ENCODE measurements at places on chromosomes 1 and 21. TPM values are rescaled to one million over a fixed set of nuclear protein-coding genes. Genes with fewer than 3 reads are reported as not detected.
A peak's percentile ranks its signal among the peaks of the same experiment; 100 is the strongest.

The SAMD13 gene
- 1.5 TPM for total RNA-seq

The RPS6KC1 gene
- 14.0 TPM for total RNA-seq

The TLR5 gene
- 0.53 TPM for total RNA-seq

The PGLYRP3 gene
- total RNA-seq: not detected

The KLF17 gene
- not detected for total RNA-seq

The RHCE gene
- total RNA-seq: not detected

The FAM110D gene
- 4.1 TPM for total RNA-seq

DNA sequence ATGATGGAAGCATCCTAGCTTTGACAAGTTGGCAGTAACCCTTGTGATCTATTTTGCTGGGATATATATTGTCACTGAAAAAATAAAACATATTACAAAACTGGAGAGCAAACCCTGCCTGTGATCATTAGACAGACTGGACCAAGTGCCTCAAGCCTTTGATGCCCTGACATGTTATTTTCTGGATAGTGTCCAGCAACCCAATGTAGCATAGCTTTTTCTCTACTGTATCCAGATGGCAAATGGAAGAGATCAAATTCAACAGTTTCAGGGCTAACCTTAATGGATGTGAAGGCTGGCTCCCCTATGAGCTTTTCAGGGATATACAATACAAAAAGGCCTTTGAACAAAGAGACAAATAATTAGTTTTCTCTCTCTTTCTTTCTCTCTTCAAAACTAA is 25.1 kb downstream of the WARS2 start:
- no peak for DNase-seq

GRCh38 chr1:87902830-87903229 is 574.1 kb downstream of the LMO4 start:
- no peak for DNase-seq

DNA sequence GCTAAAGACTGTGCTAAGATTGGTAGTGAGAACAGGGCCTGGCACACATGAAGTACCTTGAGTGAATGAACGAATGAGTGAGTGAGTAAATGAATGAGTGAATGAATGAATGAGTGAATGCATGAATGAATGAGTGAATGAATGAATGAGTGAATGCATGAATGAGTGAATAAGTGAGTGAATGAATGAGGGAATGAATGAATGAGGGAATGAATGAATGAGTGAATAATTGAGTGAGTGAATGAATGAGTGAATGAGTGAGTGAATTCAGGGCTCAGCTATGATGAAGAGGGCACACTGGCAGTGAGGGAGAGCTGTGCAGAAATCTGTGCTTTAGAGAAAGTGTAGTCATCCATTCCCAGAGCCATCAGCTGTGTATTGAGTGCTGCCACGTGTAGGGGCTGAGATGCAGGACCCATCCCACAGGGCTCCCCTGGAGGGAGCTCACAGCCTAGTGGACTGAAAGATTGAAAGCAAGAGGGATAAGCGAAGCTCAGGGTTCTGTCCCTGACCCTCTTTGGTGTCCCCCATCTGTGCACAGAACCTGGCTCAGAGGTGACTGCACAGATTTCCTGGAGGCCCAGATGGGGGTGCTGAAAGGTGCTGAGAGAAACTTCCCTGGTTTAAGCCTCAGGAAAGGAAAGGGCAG is 217.9 kb upstream of the VAMP3 start:
- no peak for DNase-seq

DNA sequence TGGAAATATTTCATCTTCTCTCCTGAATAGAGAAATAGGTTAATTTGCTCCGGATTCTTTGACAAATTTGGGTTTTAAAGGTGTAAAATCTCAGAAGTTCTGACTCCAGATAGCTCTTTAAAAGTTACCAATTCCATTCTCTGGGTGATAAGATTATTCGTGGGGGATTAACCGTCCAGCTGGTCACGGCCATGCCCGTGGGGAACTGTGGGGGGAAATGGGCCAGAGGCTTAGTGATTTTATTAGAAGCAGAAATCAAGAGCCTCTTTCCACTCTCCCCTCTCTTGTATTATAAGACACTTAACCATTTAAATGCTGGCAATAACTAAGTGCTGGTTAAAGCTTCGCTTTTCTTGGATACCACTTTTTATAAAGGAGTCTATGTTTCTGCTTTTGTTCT is 376.4 kb upstream of the KAZN start:
- DNase-seq: no peak

DNA sequence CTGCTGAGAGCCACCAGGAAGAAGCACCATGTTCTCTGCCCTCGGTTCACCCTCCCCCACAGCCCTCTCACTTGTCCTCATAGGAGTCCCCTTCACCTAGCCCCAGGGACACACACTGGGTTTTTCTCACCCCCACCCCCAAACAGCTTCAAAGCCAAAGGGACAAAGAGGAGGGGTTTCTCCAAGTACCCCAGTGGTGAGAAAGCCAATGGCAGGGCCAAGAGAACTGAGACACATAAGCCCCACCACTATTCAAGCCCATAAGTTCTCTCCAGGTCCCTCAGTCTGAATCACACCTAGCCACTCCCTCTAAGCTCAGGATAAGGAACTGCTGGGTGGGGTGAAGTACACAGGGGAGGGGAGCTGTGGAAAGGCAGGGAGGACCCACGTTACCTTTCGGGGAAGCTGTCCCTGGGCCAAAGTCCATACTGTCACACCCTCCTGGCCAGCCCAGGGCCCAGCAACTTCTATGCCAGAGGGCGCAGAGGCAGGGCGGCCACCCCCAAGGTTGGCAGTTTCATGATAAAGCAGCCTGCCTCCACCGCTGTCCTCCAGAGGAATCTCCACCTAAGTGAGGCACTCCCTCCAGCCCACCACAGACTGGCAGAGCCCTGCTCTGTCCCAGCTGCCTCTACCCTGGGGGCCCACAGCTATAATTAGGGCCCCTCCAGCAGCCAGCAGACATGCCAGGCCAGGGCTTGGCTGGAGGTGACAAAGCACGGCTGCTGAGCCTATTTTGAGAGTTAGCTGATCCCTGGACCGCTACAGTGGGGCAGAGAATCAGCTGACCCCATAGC is 39.0 kb upstream of the PPP1R15B start:
- DNase-seq: no peak

DNA sequence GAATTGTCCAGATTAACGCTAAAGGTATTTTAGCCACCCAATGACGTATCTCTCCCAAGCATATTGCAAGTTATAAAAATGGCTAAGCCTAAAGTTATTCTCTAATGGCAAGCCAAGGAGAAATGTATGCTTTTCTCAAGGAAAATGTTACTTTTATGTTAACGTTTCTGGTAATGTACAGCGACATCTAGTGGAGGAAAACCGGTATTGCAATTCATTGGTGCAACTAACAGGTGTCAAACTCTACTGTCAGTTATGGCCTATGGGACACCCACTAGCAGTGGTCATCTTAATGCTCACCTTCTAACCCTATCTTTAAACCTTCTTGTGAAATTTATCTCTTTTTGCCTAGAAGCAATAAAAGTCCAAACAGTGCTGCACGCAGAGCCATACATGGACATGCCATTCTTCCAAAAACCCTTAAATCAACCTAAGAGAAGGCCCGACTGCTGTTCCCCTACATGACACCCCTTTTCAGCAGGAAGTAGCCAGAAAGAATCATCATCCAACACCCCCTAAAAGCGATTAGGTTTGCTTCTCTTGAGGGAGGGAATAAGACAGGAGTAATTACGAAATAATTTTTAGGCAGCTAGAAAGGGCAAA is 68.7 kb upstream of the LRIF1 start:
- DNase-seq: peak; percentile 16

GRCh38 chr1:157249326-157249725 is 111.1 kb upstream of the ETV3 start:
- no peak for DNase-seq

GRCh38 chr21:36200081-36200561 is 43.5 kb downstream of the DOP1B start:
- no peak for DNase-seq

GRCh38 chr1:176786274-176786673 is 323.3 kb downstream of the PAPPA2 start:
- DNase-seq: no peak

GRCh38 chr1:236089046-236089773 is 24.3 kb upstream of the NID1 start:
- no peak for DNase-seq

DNA sequence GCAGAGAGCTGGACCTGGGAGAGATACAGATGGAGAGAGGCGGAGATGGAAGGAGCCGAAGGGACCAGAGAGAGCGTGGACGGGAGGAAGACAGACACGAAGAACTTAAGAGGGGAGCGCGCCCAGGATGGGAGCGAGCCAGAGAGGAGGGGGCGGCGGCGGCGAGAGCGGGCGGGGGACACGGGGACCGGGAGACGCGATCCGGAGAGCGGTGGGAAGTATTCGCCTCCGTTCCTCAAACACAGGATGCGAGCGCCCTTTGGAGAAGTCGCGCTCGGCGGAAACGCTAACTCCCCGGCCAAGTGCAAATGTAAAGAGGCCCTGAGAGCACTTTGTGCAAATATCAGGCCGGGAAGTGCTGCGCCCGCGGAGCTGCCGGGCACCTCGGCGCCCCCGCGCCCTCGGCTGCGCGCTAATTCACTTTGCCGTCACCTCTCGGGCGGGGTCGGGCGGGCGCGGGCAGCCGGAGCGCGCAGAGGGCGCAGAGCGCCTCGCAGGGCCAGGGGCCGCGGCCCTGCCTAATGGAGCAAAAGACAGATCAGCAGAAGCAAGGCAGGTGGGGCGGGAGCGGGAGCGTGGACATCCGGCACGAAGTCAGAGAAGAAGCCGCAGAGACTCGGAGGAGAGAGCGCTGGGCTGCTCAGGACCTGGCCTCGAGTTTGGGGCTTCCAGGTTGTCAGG is 281.2 kb downstream of the RRAGC start:
- DNase-seq: no peak

DNA sequence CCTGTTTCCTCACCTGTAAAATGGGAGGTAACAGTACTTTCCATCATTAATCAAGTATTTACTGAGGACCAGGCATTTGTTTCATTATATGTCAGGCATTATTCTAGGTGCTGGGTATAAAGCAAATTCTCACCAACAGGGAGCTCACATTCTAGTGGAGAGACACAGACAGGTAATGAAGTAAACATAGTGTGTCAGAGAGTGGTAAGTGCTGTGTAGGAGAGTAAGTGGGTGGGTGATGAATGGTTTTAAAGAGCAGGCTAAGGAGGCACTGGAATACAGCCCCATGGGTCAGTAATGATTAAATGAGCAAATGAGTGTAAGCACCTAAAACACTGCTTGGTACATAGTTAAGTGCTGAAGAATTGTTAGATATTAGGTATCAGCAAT is 60.4 kb downstream of the DNTTIP2 start:
- no peak for DNase-seq

DNA sequence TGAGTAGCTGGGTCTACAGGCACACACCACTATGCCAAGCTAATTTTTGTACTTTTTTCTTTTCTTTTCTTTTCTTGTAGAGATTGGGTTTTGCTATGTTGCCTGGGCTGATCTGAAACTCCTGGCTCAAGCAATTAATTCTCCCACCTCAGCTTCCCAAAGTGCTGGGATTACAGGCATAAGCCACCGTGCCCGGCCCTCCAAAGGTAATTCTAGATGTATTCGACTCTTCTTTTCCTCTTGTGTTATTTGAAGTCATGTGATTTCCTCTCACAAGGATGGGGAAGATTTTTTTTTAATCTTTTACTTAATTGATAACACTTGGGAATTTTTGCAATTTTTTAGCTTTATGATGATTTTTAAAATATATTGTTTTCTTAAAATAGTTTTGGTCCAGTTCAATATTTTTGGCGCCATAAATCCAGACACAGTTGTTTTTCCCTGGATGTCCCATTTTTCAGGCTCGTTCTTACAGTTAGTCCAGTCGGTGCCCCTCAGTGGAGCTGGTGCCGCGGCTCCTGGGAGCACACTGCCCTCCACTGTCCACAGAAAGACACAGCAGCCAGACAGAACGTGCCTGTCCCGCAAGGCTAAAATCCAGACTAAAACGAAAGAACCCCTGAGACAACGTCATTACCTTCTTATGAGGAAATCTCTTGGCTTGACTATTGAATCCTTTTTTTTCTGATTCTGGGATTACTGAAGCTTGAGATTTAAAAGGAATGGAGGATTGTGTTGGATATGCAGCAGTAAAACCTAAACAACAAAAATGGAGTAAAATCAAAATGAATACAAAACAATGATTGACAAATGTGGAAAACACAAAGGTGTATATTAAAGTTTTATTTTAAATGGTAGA is 22.4 kb downstream of the STPG1 start:
- DNase-seq: peak; percentile 65

- no peak for DNase-seq
Measured at GRCh38 chr21:35203093-35203977, 154.2 kb upstream of the RUNX1 start.

DNA sequence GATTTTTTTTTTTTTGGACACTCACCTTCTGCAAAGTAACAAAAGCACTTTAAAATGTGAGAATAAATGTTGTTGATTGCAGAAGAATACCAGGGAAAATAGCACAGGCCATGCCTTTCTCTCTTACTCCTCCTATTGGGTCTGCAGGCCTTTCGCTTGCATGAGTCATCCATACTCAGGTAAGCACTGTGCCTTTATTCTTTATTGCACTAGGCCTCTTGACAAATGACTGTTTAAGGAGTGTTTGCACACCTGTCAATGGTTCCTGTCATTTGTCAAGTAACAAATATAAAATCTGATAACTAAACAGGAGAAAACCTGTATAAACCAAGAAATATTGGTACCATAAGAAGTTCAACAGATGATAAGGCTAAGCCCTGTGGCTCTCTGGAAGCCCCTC is 106.5 kb downstream of the RGS7 start:
- DNase-seq: no peak

DNA sequence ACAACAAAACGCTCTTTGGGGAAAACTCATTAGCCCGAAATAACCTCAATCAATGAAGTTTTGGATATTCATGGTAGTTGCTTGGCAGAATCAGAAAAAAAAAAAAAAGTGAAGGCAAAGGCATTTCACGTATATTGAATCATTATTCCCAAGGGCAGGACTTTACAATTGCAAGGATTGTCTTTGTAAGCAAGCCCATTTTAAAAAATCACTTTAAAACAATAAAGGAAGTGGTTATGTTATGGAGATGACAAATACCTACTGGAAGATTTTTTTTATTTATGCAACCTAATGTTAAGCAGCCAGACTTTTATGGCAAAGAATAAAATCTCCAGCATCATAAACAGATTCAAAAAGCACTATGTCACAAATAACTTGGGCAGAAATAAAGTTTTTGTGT is 9.3 kb downstream of the GJB4 start:
- DNase-seq: no peak

DNA sequence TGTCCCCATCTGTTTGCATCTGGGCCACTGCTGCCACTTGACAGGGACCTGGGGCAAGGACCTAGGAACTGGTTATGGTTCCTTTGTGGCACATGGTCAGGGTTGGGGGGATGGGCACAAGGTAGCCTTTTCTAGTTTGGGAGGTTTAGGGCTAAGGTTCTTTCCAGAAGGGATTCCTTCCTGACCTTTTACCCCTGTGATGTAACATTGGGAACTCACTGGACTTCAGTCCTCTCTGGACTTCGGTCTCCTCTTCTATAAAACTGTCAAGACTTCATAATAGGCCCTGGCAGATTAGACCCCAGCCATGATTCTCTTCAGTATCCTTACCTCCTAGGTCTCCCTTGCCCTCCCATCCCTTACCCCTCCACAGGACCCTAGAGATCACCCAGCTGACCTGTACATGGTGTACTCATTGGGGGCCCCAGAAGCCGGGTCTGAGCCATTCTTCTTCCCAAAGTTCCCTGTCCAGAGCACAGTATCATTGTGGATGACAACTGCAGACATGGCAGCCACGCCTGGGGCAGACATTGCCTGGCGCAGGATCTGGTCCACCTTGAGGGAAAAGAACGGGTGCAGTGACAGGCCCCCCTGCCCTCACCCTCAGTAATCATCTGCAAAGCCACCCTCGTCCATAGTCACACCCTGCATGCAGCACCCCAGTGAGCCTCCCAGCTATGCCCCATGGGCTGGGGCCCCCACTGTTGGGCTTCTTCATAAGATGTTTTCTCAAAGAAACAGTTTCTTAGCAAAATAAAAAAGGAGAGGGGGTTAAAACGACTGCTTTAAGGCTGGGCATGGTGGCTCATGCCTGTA is 12.9 kb downstream of the LACTBL1 start:
- no peak for DNase-seq
